Mesendoderm (in vitro differentiated cells): ENCODE measurements at places on chromosomes 5 and 9.

DNA sequence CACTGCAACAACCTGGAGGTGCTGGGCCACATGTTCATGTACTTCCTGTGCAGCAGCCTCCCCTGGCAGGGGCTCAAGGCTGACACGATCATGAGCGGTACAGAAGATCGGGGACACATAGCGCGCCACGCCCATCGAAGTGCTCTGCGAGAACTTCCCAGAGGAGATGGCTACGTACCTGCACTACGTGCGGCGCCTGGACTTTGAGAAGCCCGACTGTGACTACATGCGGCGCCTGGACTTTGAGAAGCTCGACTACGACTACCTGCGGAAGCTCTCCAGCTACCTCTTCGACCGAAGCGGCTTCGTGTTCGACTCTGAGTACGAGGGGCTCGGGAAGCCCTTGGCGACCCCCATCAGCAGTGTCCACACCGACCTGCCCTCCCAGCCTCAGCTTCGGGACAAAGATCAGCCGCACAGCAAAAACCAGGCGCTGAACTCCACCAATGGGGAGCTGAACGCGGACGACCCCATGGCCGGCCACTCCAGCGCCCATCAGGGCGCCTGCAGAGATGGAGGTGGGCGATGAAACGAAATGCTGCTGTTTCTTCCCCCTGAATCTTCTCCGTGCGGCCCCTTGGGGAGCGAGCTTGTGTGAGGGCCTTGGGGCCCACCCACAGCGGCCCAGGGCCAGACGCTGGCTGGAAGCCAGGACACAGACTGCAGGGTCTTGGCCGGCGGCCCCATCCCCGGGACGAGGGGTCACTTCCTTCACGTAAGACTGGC, 56.5 kb downstream of the JAK2 start:
- DNase-seq = no peak

GRCh38 chr5:181044662-181045305, 4.7 kb downstream of the BTNL9 start:
- DNase-seq = no peak

DNA sequence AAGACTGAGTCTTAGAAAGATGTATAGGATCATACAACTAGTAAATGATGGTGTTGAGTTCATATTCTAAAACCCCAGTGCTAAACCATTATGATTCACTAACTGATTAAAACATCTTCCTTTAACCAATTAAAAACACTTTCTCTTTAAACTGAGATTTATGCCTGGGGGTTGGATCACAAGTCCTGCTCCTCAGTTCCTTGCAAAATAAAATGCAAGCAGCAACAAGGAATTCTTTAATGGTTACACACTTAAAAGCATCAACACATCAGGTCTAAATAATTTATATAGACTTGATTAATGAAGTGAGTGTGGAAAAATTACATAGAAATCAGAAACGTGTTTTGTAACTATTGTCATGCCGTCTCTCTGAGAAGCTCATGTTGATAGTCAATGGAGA, 189.2 kb downstream of the TARS1 start:
- no peak for DNase-seq

DNA sequence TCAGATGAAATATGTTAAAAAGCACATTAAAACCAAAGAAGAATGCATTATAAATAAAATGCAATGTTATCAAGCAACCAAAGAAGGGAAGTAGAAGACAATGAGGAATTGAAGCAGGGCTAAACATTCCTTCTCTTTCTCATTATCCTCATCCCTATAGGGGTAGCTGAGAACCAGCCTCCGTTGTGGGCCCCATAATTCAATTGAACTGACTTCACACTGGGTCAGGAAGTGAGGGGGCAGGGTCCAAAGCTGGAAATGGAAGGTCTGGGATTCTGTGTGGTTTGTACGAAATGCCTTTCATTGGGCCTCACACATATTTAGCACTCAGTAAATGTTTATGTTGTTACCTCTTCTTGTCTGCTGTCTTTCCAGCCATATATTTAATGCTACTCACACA, 220.4 kb upstream of the CD180 start:
- peak; percentile 47 for DNase-seq
